HuH-7.5 (cell line): ENCODE measurements at places on chromosomes 2 and 18.
A peak's percentile ranks its signal among the peaks of the same experiment; 100 is the strongest.

GRCh38 chr2:191757208-191757607 is 79.3 kb downstream of the NABP1 start:
- DNase-seq = no peak

DNA sequence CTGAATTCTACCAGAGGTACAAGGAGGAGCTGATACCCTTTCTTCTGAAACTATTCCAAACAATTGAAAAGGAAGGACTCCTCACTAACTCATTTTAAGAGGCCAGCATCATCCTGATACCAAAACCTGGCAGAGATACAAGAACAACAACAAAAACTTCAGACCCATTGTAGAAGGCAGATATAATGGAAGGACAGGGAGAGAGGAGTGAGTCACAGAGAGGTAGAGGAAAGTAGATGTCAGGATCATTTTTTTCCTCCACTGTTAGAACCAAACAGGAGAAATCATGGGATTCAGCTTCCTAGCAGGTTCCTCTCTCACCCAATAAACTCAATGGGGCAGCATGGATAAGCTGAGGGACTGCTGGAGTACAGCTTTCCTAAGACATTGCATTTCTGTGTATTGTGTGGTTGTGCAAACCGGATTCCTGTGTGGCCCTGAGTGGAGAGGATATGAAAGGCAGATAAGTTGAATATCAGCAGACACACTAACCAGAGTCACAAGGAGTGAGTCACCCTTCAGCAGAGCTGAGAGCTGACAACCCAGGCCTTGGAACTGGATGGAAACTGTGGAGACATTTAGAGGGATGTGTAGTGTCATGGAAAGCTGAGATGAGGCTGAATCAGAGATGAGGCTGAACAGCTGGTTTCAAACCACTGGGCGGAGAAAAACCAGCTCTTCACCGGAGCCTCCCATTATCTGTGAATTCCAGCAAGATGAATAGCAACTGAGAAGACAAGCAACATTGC is 60.9 kb upstream of the MMADHC start:
- no peak for DNase-seq

- no peak for DNase-seq
Observed at GRCh38 chr2:75459565-75460310, 101.0 kb downstream of the EVA1A start.

GRCh38 chr2:41393621-41394020 is 654.2 kb upstream of the PKDCC start:
- DNase-seq = no peak

DNA sequence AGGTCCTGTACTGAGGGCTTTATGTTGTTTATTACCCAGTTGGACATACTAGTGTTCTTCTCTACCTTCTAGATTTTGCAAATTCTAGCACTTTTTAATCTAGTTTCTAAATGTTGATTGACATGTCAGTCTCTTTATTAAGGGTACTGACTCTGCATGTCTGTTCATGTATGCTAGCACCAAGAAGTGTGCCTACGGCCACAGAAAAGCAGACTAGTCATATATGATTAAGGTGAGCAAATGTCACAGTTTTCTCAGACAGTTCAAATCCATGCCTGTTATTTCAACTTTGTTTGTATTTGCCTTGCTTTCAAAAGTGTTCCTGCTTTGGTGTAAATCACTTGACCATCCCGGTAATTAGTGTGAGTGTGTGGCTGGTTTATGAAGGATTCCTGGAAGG is 145.0 kb upstream of the DSEL start:
- no peak for DNase-seq

GRCh38 chr18:77078690-77079070 is 53.9 kb downstream of the MBP start:
- no peak for DNase-seq

- DNase-seq = no peak
Observed at GRCh38 chr2:15298770-15299169, 262.4 kb downstream of the NBAS start.

DNA sequence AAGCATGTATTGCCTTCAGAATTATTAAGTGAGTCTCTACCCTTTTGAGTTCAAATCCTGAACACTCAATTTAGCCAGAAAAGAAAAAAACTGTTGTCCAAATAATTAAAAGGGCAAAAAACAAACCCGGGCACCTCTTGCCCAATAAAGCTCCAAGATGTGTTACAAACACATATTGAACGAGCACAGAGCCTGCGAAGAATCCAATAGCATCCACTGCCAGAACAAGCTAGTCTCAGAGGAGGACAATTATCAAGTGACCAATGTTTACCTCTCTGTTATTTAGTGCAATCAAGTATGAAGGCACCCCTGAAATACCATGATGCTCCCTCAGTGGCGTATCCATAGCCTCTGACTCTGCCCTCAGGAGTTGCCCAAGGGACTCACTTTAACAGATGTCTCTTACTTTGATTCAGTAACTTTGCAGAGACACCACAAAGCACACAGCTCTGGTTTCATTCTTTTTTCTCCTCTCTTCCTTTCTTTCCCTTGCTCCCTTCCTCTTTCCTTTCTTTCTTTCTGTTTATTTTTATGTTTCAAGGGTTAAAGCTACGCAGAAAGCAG is 93.5 kb upstream of the SPATS2L start:
- no peak for DNase-seq

GRCh38 chr2:10375570-10376281 is 72.4 kb downstream of the ODC1 start:
- DNase-seq = no peak

- no peak for DNase-seq
Observed at GRCh38 chr2:239747771-239748170, 277.4 kb downstream of the NDUFA10 start.

- no peak for DNase-seq
Observed at GRCh38 chr2:30799366-30799765, 7.9 kb downstream of the CAPN13 start.

DNA sequence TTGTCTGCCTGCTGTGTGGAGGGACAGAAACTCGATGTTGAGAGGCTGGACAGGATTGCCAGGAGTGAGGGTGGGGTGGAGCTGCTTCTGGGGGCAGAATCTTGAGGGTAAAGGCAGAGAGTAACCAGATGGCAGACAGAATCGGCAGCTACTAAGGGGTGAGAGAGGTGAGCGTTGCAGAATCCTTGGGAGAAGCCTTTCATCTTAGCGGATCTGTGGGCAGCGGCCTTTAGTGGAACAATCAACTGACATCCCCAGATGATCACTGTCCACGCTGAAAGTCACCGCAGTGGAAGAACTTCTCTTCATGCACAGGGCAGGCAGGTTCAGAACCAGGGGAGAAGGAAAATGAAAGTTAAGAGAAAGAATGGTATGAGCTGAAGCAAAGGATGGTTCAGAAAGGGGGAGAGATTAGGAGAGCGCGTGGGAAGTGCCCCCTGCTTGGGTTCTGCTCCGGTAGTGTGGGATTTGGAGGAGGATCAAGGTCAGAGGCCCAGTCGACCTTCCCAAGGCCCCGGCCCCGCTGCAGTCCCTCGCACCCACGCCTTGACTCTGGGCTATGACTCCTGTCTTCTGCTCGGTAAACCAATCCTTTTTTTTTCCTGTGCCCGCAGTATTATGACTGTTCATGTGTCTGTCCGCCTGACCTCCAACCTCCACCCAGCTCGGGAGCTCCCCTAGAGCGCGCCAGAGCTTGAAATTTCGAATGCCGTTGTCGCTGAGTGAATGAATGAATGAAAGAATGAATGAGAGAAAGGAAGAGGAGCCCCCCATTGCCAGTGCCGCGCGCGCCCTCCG is 584 bp downstream of the BOLA3 start:
- DNase-seq = peak; percentile 27

GRCh38 chr2:15733867-15734673 is 142.4 kb downstream of the DDX1 start:
- no peak for DNase-seq

GRCh38 chr2:74578408-74578807 is 23.9 kb downstream of the DOK1 start:
- DNase-seq = no peak

DNA sequence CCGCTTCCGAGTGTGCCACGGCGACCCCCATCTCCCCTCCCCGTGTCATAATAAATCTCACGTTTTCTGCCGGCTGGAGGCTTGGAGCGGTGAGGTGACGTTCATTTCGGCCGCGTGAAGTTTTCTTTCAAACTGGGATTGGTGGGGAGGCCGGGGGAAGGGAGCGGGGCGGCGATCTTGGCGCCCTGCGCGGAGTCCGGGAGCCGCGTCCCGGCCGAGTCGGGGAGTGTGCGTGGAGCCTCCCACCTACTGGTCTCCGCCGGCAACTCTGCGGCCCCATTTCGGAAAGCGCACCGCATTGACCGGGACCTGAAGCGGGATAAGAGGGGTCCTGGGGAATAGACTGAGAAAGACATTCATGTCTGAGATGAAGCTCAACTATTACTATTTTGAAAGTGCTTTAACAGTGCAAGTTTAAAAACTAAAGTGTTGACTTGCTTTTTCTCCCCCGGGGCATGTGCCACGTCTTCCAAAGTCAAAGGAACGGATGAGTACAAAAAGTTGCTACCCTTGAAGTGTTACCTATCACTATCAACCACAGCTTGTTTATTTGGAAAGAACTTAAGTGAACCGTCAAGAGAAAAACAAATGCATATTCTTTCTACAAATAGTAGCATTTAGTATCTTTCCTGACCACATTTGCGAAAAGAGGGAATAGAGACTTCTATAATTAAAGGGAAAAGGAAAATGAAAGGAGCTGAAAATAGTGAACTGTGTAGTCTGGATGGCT is 818 bp upstream of the IKZF2 start:
- DNase-seq = peak; percentile 37

GRCh38 chr2:18912225-18912888 is 323.0 kb upstream of the NT5C1B start:
- no peak for DNase-seq

- DNase-seq = no peak
Observed at GRCh38 chr18:65988972-65989371, 238.2 kb downstream of the CDH7 start.

- DNase-seq = no peak
Observed at GRCh38 chr2:208354964-208355381, 51.6 kb upstream of the PTH2R start.

DNA sequence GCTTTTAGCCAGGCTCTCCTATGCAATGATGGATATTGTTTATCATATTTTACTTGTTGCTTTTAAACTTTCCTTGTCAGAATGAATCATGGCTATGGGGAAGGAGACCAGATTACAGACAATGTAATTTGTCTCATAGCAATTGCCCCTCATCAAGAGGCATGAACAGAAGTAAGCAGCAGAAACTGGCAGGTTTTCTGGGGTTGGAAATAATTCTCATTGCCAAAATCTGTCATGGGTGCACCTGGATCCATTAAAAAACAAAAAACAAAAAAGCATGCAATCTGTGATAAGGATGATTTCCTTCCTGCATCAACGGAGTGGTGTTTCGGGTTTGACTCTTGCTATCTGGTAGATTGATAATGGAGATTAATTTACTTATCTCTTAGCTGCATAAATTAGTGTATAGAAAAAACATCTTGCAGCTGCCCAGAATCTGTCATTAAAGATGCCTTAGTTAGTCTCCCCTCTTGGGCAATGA is 419.6 kb downstream of the SOX11 start:
- no peak for DNase-seq

DNA sequence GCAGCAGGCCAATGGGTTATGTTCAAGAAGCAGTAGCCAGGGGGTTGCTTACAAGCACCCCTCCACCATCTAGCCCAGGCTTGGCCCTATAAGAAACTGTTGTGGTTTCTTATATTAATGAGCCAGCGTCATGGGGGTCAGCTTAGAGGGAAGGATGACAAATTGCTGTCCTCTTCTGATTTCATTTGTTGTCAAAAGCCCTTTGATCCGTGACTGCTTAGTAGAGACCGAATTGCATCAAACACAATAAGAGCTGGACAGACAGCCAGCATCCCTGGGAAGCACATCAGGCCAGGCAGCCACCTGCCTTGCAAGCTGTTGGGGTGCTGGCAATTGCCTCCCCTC is 206.6 kb upstream of the SETBP1 start:
- DNase-seq = no peak
